ENCODE measurements at places on chromosomes 12 and 14.
A peak's percentile ranks its signal among the peaks of the same experiment; 100 is the strongest.

- no peak for DNase-seq
Measured at GRCh38 chr12:32273712-32274111, 125.6 kb upstream of the FGD4 start.

- DNase-seq = peak; percentile 21
Measured at GRCh38 chr12:45217846-45218245, 2.0 kb downstream of the ANO6 start.

GRCh38 chr12:2498964-2499500, 295.7 kb upstream of the FKBP4 start:
- DNase-seq = no peak

DNA sequence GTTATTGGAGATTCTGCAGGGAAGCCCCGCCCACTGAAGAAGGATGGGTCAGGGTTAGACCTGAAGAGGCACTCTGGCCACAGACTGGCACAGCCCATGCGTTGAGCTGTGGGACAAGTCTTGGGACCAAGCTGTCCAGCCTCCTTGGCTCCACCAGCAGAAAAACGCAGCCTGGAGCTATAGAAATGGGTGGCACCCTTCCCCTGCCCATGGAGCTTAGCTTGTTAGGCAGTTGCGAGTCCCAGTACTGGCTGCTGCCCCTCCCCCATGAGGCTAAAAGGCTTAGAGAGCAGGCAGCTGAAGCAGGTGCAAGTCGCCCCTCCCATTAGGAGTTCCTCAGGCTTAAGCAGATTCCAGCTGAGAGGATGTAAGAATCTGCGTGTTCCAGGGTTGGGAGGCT, 1124.0 kb upstream of the TMEM132C start:
- DNase-seq = no peak

DNA sequence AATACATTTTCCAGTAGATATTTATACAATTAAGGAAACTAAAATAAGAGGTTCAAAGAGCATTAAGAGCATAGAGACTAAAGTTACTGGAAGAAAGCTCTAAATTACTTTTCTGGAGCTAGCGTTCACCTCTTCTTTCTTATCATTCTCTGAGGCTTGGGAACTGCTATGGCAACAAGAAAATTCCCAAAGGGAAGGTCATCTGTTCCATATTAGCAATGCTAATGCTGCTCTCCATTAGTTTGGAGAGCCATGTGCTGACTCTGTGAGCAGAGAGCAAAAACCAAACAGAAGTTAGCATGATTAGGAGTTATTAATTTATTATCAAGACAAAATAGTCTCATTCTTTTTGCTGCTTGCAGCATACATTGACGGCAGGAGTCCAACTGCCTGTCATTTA, 143.1 kb upstream of the SLC16A7 start:
- peak; percentile 71 for DNase-seq

- no peak for DNase-seq
Measured at GRCh38 chr12:21539797-21540196, 13.7 kb downstream of the SPX start.

GRCh38 chr14:86020841-86021240, 490.9 kb downstream of the FLRT2 start:
- DNase-seq = no peak

DNA sequence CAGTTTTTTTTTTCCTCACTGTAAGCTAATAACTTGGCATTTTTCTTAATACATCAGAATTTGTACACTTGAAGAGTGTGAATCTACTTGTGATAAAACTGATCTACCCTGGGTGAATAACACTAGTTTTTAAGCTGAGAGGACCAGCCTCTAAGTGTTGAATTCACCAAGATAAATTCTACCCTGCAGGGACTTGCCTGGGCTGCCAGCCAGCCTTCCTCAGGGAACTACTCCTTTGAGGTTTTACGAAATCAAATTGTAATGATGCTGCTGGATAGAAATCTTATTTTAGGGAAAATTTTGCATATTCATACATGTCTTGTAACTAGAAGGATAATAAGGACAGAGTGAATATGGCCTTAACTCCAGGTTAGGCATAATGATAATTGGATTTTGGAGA, 1.9 kb downstream of the MED21 start:
- DNase-seq = no peak

- no peak for DNase-seq
Measured at GRCh38 chr12:104478396-104479122, 21.8 kb downstream of the CHST11 start.

GRCh38 chr14:89652352-89652751, 235.3 kb upstream of the FOXN3 start:
- DNase-seq = no peak

GRCh38 chr14:67411370-67411769, 595 bp downstream of the PLEK2 start:
- no peak for DNase-seq

- peak; percentile 73 for DNase-seq
Measured at GRCh38 chr12:58496411-58497190, 423.7 kb downstream of the LRIG3 start.

DNA sequence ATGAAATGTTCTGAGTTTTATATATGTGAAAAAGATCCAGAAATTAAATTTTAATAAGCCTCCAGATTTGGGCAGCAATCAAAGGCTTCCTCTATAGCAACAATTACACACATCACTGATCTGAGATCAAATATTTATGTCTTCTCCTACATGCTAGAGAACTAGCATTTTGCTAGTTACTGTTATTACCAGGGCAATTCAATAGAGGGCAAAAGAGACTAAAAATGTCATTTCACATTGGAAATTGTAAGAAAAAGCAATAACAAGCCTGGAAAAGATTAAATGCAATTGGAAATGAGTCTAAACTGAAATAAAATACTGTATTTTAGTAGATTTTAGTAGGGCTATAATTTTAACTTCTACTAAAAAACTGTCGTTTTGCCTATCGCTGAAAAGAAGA, 32.6 kb upstream of the ANO6 start:
- peak; percentile 37 for DNase-seq

- no peak for DNase-seq
Measured at GRCh38 chr12:9773216-9773877, 12.6 kb upstream of the CD69 start.

GRCh38 chr14:67413806-67414769, 2.1 kb upstream of the PLEK2 start:
- DNase-seq = peak; percentile 90

DNA sequence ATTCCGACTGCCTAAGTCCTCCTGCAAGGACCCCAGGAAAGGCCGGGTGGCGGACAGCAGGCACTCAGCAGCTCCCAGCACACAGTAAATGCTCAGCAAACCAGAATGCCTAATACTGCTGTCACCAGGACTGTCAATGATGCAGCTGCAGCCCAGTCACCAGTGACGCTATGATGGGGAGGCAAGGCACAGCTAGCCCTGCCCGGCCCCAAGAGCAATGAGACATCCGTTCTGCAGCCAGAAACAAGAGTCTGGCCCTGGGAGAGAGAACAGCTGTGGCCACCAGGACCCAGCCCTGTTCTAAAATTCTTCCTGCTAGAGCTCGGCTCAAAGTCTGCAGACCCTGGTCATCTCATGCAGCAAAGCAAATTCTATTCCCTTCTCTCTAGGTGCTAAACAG, 69.8 kb downstream of the NCOR2 start:
- DNase-seq = peak; percentile 80

DNA sequence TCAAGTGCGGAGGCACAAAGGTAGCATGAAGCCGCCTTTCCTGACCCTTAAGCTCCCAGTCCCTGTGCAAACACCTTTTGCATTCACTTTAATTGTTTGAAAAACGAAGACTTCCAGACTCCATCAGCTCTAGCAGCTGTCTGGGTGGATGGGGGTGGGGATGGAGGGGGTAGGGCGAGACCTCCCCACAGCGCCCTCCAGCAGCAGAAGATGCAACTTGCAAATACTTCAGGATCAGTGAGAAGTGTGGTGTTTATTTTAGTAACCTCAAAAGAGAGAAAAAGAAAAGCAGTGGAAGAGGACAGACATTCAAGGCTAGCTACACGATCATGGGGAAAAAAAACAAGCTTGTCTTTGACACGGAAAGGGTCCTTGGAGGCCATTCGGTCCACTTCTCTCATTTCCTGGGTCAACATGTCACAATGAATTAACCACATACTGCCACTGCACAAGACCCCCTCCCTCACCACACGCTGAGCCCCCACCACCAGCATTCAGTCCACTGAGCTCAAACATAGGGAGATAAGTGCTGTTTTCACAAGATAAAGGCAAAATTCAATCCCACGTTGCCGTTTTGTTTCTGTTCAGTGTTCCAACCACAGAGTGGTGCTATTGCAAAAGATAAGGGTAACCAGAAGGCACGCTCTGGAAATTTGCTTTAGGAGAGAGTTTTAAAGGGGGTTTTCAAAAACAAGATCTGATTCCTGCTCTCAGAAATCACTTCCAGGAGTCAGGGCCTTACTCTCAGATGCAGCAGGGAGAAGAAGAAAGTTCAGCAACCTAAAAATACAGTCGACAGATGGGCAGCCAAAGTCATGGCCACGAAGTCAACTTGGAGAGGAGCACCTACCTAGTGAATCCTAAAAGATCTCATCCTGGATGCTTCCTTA, 3.3 kb upstream of the NTF3 start:
- DNase-seq = peak; percentile 58

GRCh38 chr14:58978343-58978742, 210.1 kb upstream of the DAAM1 start:
- DNase-seq = peak; percentile 64

DNA sequence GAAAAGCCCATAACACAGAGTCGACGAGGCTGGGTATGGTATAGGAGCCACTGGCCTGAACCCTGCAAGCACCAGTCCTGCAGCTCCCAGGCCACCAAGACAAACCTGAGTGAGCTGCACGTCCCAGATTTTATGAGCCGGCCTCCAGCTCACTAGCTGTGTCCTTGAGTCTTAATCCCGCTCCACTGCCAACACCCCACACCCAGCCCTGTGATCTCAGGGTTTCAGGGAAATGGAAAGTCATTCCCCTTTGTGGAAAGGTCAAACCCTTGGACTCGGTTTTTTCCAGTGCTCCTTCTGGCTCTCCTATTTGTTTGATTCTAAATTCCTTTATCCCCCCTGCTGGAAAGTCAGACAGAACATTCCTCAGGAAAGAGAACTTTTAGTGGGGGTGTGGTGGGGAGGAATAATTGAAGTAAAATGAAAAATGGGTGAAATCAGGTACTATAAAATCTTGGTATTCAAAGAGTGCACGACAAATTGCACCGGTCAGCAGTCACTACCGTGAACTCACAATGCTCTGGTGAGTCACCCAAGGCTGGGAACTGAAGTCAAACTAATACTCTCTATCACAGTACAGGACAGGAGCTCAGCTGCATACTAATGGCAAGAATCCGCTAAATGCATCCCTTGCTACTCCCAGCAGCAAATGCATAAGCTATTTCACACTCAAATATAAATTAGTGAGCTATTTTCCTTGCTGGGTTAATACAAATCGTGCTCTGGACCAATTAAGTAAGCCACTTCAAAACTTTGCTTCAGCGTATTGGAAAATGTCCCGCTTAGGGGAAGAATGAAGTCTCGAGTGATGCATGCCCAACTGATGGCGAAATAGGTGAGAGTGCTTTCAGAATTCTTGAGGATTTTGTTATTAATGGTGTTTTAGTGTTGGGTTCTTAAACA, 9.0 kb downstream of the PITPNM2 start:
- DNase-seq = peak; percentile 86

GRCh38 chr14:52895000-52895399, 55.9 kb downstream of the FERMT2 start:
- DNase-seq = peak; percentile 64

DNA sequence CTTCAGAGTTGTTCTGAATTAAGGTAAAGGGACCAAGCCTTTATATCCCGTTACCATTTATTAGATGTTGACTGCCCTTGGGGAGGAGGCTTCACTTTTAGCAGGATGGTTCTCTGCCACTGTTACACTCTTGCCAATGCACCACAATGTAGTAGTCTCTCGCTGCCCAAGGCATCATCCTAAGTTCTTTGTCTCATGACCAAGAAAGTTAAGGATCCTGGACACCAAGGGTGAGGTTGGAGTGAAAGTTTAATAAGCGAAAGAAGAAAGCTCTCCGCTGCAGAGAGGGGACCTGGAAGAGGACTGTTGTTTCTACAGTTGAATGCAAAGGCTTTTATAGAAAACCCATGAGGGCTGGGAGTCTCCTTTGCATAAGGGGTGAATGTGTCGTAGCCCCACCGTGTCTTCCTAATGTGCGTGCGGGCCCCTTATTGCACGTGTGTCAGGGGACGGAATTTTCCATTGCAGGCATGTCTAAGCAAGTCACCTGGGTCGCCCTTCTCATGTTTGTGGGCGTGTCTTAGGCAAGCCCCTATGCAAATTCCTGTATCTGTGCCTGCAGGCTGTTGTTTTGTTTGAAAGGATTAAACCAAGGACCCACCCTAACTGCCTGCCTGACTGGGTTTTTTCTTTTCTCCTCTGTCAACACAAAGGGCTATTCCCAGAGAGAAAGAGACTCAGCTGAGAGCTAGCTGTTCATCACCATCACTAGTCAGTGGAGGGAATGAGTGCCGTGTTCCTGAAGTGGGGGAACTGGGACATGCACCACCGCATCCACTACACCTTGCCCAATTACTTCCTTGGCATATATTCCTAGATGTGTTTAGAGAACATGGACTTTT, 17.6 kb upstream of the RNASE1 start:
- DNase-seq = no peak

DNA sequence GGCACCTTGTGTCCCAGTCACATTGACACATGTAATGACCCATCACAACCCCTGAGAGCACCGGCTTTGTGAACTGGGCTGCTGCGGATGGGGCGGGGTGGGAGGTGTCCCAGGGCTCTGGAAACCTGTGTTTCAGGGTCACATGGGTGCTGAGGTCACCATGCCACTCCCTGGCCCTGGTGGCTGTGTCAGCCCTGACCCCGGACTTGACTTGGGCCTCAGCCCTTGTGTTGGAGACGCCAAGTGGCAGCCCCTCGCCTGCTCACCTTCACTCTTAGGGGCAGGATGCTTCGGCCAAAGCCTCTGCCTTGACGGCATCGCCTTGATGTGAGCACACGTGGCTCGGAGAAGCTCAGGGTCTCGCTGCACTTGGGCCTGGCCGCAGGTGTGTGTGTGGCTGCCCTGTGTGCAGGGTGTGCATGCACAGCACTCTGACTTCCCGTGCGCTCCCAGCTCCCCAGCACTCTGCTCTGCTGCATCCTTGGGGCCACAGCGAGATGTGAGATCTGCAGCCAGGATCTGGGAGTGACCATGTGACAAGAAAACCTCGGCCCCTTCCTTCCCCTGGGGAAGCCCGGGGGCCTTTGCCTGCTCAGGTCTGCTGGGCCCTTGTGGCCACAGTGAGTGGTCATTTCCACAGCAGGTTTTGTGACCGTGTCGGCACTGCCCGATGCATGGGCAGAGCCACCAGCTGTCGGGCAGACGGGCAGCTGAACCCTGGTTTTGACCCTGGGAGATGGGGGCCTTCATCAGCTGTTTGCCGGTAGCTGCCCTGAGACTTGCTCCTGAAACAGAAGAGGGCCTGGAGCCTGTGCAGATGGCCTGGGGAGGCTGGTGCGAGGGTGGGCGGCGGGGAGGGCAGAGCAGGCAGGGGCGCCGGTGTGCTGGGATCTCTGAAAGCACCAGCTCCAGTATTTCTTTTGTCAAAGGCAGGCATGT, 167.4 kb downstream of the KIF26A start:
- DNase-seq = no peak

- DNase-seq = no peak
Measured at GRCh38 chr14:61104358-61104757, 123.3 kb downstream of the SLC38A6 start.

DNA sequence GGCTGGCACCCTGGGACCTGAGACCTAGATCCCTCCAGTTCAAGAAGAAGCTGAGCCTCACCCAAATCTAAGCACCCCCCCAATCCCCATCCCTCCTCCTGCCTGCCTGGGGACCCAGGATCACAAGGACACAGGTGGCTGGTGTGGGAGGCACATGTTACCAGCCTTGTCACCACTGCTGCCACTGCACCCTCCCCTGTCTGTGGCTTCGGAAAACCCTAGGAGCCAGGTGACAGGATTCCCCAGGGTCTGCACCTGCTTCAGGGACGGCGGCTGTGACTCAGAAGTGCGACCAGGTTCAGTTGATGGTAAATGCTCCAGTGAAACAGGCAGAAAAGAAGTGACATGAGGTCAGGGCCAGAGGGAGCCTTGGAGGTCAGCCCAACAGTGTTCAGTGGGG, 62.8 kb upstream of the FAM222A start:
- DNase-seq = no peak
